ENCODE measurements at places on chromosomes 13 and 19. TPM values are rescaled to one million over a fixed set of nuclear protein-coding genes. Genes with fewer than 3 reads are reported as not detected.

Gene ZNF729
- total RNA-seq: 0.21 TPM

Gene SBK3
- total RNA-seq: not detected

Gene SYNGR4
- not detected for total RNA-seq

Gene CAMSAP3
- 0.05 TPM for total RNA-seq

Gene HS6ST3
- 0.15 TPM for total RNA-seq

Gene CEACAM7
- total RNA-seq: not detected

Gene ZNF266
- 14.9 TPM for total RNA-seq

Gene KCTD4
- not detected for total RNA-seq

Gene ANO8
- total RNA-seq: 7.4 TPM

Gene C1QTNF9
- not detected for total RNA-seq

Gene PARP4
- total RNA-seq: 43.0 TPM

Gene HSH2D
- not detected for total RNA-seq

Gene ZNF723
- total RNA-seq: 0.29 TPM

Gene CGB5
- total RNA-seq: not detected

Gene EPN1
- total RNA-seq: 91.3 TPM

Gene LILRA2
- not detected for total RNA-seq

All from A375 (cell line).